ENCODE measurements at places on chromosomes 5 and 9.

- no peak for DNase-seq
Observed at GRCh38 chr5:27810458-27810857, 772.1 kb upstream of the CDH9 start.

GRCh38 chr9:34994900-34995669 is 5.5 kb downstream of the DNAJB5 start:
- DNase-seq, result no peak

DNA sequence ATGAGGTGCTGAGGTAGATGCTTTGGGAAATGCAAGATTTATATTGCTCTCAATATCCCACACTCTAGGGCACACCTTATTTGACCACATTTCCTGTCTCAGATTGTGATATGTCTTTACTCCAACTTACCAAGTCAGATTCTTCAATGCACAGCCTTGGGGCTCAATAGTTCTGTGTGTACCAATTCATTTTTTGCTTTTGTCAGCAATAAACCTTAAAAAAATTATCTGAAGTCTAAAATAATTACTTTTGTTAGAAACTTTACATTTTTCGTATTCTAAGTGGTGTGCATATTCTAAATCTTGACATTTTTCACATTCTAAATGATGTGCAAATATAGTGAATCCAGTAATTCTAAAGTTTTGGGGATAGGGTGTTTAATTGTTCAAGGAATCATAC is 447.5 kb upstream of the COX7C start:
- no peak for DNase-seq

DNA sequence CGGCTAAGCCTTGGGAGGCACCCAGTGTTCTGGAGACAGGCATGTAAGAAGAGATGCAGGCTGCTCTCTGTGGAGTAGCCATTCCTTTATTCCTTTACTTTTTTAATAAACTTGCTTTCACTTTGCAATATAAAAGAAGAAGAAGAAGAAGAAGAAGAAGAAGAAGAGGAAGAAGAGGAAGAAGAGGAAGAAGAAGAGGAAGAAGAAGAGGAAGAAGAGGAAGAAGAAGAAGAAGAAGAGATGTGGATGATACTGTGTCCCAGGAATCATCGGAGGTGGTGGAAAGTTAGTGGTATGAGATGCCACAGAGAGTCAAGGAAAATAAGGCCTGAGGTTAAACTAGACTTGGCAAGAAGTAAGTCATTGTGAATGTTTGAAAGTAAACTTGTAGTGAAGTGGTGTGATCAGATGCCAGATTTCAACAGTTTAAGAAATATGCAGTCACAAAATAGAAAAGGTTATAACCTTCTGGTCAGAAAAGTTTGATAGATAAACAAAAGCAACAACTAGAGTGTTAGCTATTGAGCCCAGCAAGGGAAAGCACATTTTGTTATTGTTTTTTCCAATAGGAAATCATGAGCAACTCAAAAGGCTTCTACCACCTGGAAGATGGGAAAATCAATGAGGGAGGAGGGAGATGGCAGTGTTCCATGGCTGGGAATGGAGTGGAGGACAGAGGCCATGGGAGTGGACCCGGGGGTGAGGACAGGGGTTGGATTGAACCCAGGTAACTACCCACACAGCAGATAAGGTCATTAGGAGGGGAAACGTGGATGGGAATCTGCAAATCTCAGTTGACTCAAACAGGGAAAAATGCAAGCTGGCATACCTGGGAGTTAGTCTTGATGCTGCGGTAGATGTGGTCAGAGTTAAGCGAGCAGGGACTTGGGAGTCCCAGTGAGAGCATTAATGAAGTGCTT is 16.8 kb downstream of the AOPEP start:
- DNase-seq, result no peak

- peak; percentile 30 for DNase-seq
Observed at GRCh38 chr5:101024299-101024698, 121.2 kb upstream of the ST8SIA4 start.

DNA sequence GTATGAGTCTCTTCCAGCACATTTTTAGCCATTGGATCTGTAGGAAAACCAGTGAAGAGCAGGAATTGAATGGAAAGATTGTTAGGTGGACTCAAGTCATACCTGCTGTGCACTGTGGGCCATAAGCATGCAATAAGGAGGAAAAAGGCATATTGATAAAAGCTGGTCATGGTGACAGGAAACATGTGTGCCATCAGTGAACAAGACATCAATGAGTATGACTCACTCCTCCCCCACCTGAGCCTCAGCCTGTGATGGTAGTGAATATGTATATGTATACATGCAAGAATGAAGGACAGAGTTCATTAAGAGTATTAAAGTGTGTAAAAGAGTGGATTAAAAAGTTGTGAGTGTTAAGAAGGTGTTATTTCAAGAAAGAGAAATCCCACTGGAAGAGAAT is 164.5 kb downstream of the TMEM38B start:
- DNase-seq, result no peak

- DNase-seq, result no peak
Observed at GRCh38 chr5:180166176-180166575, 42.8 kb downstream of the RASGEF1C start.

DNA sequence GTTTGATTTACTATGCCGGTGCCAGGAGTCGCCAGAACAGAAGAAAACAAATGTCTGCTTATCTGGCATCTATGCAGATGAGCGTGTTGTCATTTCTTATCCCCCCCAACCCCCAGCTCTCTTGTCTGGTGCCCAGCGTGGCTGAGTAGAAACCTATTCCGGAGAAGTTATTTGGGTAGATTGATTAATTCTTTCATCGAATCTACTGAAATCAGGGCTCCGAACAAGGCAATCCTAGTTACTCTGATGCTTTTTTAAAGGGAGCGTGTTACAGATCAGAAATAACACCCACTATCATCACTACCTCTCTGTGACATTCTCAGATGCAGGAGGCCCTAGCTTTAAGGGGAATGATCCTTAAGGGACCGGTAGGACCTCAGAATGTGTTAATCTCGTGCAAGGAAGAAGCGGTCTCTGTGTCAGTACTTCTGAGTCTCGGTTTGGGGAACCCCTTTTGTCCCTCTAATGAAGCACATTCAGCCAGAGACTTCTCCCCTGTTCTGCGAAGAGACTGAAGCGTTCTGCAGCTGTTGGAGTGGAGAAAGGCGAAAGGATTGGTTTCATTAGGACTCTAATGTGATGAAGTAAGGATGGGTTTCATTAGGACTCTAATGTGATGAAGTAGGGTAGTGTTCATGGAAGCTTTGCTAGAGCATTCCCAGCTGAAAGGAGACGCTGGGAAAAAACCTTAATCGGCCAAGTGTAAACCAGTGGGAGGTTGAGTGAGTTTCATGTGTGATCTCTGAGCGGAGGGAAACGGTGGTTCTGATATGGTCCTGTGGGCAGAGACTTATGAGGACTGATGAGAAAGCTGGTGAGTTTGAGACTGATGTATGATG is 1.5 kb downstream of the PIP5K1B start:
- DNase-seq, result peak; percentile 44

DNA sequence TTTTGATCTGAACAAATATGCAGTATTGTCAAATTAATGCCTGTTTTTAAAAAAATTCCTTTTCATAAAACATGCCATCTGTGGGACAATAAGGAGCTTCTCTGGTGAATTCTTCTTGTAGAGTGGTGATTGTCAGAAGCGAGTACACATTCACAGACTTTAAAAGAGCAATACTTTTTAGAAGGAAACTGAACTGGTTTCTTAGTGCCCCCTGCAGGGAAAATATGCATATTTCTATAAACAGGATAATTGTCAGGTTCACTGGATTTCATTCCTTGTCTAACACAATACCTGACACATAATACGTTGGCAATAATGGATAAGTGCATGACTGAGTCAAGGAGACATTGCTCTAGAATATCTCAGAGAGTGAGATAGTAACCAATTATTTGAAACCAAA is 133.7 kb downstream of the KIF4B start:
- no peak for DNase-seq

GRCh38 chr5:27130587-27130986 is 92.2 kb upstream of the CDH9 start:
- no peak for DNase-seq

- DNase-seq, result no peak
Observed at GRCh38 chr9:119509291-119509905, 140.2 kb upstream of the BRINP1 start.

DNA sequence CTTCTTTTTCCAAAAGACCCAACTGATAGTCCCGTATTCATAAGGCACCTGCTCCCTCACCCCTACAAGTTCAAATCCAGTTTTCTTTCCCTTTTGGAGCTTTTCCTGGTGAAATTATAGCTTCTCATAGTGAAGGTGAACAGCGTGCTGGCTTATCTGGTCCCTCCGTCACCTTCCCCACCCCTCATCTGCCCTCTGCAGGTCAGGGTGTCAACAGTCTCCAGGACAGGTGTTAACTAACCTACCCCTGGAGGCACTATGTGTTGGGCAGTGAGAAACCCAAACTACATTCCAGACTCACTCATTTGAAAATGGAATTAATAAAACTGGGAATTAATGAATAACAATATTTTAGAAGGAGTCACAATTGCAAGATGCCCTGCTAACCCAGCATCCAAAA is 109.0 kb upstream of the TAS2R1 start:
- DNase-seq, result no peak

DNA sequence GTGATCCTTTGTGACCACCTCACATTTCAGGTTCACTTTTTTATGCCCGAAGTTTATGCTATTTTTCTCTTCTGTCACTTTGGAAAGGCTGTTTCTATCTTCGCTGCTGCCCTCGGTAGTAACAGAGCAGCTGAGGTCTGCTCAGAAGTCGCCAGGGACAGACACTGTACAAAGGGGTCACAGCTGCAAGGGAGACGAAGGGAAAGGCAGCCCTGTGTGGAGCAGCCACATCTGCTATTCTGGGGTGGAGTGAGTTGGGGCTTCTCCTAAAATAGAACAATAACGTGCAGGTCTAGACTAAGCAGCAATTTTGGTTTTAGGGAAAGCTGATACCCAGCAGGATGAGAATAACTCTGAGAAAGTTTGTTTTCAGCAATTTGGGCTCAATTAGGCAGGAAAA is 72.5 kb downstream of the ACTL7B start:
- DNase-seq, result no peak

- DNase-seq, result no peak
Observed at GRCh38 chr9:90680534-90680933, 37.9 kb upstream of the DIRAS2 start.

DNA sequence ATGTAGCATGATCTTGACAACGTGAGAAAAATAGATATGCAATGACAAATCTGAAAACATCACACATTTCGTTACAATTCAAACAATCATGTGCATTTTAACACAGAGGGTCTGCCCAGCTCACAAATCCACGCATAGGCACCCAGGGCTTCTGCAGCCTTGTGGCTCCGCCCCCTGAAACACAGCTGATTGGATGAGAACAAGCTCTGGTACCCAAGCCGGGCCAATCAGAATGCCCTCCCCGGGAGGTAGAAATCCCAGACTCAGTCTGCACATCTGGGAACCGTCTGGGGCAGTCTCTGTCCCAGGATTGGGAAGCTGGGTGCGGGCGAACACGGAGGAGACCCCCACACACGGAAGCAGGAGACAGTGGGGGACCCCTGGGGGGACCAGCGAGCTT is 137.5 kb downstream of the GAPVD1 start:
- no peak for DNase-seq

DNA sequence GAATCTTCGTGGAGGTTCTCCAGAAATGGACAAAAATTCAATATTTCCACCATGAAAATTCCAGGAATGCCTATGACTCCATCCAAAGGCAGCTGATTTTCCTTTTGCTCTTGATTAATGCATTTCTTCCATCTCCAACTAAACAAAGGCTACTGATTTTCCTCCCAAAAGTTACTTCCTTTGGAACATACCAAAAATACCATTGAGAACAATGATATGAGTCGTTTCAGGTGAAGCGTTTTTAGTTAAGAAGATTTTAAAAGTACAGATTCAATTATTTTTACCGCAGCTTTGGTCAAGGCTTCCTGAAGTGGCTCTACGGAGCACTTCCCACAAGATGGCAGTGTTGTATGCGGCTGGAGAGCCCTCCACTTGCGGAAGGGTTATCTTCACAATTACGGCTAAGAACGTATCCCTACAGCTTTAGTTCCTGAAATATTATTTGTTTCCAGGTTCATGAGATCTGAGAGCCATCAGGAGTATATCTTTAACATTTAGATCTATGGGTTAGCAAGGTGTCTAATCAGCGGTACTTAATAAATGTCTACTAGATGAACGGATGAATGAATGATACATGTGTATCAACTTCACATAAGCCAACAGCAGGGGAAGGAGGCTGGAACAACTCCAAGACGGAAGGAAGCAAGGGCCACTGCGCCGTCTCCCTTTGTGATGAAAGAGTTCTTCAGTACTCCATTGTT is 35.9 kb upstream of the ARSB start:
- peak; percentile 20 for DNase-seq

GRCh38 chr9:134341306-134341705 is 15.1 kb downstream of the RXRA start:
- no peak for DNase-seq

DNA sequence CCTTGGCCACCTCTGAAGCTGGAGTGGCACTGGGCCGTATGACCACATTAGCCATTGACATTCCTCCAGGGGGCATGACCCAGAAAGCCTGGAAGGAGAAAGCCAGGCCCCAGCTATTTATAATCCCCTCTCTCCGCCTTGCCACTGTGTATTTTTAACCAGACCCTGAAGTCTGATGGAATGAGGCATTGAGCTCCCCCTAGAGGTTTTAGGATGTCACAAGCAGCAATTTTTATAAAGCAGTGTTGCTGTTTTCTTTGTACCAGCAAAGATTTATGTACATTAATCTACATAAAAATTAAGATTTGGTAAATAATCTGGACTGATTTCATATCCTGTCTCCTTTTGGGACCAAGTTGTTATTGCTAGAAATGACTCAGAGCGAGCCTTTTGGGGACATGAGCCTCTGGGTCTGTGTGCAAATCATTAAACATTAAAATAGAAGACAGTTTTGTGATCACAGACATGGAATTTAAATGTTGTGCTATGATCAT is 127.1 kb downstream of the TRIO start:
- peak; percentile 47 for DNase-seq

DNA sequence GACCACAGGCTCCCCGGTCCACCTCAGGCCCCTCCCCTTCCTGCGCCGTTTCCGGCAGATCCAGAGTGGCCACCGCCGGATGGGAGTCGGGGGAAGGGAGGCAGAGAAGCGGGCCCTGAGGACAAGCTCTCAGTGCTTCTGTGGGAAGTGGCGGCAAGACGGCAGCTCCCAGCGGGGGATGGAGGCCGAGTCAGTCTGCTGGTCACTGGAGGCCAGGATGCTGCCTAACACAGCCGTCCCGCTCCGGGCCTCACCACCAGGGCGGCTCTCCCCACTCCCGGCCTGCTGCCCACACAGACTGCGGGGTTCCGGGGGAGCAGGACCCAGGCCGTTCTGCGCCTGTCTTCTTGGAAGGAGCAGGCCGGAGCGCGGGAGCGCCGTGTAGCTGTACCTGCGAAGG is 31.4 kb downstream of the FXN start:
- DNase-seq, result no peak

DNA sequence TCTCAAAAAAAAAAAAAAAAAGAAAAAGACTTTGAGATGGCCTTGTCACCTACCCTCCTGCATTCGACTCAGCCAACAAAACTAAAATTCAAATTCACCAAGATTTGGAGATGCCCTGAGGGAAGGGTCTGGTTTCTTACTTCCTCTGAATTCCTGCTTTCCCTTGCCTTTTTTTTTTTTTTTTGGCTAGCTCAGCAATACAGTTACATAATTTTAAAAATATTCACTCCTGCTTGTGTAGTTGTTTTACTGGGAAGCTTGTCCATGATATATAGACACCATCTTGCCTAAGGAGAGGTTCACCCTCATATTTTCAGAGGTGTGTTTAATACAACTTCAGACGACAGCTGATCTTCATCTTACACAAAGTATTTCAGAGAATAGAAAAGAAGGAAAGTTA is 21.3 kb upstream of the SERINC5 start:
- DNase-seq, result no peak
